Sigmoid colon (tissue), 7 donors: ENCODE measurements at places on chromosomes 5 and 9. TPM values are rescaled to one million over a fixed set of nuclear protein-coding genes. Genes with fewer than 3 reads are reported as not detected.

DNA sequence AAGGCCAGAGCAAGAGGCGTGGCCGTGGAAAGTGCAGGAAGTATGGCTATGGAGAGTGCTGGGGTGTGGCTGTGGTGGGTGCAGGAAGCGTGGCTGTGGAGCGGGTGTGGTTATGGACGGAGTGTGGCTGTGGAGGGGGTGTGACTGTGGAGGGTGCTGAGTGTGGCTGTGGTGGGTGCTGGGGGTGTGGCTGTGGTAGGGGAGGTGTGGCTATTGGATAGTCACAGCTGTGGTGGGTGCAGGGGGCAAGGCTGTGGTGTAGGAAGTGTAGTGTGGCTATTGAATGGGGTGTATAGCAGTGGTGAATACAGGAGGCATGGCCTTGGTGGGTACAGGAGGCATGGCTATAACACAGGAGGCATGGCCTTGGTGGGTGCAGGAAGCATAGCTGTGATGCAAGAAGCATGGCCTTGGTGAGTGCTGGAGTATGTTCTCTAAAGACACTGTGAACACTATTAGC lies 40.8 kb upstream of the SPATA31C2 start:
- no peaks in the 10 kb centered on the region for H3K27me3 ChIP-seq
- H3K4me3 ChIP-seq: no peak overlapping the region
- no peaks in the 10 kb centered on the region for H3K36me3 ChIP-seq
- no peak for DNase-seq
- no peak overlapping the region for H3K27ac ChIP-seq
- H3K4me1 ChIP-seq: peaks cover 7% of the 10 kb centered on the region

DNA sequence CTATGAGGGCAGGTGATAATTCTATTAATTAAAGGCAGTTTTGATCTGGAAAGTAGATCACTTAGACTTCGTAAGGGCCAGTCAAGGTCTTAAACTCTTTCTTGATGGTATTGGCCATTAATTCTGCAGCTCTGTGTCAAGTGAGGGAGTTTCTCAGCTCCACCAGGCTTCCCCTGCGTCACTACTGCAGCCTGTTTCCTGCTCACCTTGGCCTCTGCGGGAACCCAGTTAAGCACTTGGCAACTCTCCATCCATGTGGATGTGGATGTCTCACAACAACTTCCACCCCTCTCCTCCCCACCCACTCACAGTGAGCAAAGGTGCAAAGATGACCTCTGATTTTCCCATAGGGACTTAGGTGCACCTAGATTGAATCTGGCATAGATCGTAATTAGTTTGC lies 191.6 kb downstream of the PLK2 start:
- no peaks in the 10 kb centered on the region for H3K27me3 ChIP-seq
- no peaks in the 10 kb centered on the region for H3K36me3 ChIP-seq
- DNase-seq: no peak
- no peak overlapping the region for H3K4me3 ChIP-seq

DNA sequence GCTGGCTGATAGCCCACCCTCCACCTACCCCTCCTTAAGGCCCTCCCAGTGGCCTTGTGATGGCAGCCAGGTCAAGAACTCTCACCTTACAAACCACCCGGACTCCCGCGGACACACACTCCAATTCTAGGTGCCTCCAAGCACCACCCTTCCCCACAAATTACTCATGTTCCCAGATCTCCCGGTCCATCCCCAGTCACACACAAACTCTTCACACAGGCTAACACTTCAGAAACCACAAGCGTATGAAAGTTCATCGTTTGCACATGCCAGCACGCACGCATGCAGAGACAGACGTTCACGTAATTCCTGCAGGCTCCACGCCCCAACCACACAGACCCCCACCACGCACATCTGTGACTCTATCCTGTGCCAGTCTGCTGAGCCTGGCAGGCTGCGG lies 18.0 kb downstream of the NR5A1 start:
- no peak for DNase-seq
- H3K36me3 ChIP-seq: no peaks in the 10 kb centered on the region
- H3K27me3 ChIP-seq: peaks cover 35% of the 10 kb centered on the region

Gene KIAA0825
- 4.4 TPM for total RNA-seq

Gene FAM13B
- 53.5 TPM for total RNA-seq

Gene SPINK4
- total RNA-seq: not detected

Gene TMEM252
- total RNA-seq: not detected
